H4 (cell line): ENCODE measurements at places on chromosomes 3 and 15. TPM values are rescaled to one million over a fixed set of nuclear protein-coding genes. Genes with fewer than 3 reads are reported as not detected.

GRCh38 chr15:98350276-98350675 lies 298.1 kb upstream of the IGF1R start:
- DNase-seq = no peak

DNA sequence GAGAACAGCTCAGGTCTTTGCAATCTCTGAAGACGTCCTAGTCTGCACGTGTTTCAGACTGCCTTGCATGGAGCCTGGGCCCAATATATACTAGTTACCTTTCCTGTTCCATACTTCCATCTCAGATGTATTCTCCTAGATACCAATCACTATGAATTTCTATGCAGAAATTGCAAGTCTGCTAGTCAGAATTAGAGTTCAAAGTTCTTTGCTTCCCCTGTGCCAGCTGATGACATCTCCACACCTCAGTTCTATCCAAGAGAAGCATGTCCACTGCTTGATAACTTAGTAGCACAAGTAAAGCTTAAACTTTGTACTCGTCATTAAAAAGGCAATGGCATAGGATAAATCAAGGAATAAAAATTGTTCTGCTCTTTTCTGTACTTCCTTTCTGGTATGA lies 133.6 kb upstream of the PLXND1 start:
- DNase-seq = no peak

GRCh38 chr3:45968706-45969105 lies 25.4 kb downstream of the CXCR6 start:
- no peak for DNase-seq

FOXL2 gene
- 0.06 and 0.14 TPM in 2 replicates for total RNA-seq

- DNase-seq = no peak
Measured at GRCh38 chr3:45983770-45984169, 11.9 kb downstream of the FYCO1 start.

NOP10 gene
- total RNA-seq = 367 and 416 TPM in 2 replicates

- no peak for DNase-seq
Measured at GRCh38 chr15:91133511-91133910, 33.5 kb downstream of the SV2B start.

PROS1 gene
- total RNA-seq = 10.3 and 10.9 TPM in 2 replicates

AGBL1 gene
- not detected in 2 replicates for total RNA-seq

- DNase-seq = no peak
Measured at GRCh38 chr3:38500688-38501417, 4.7 kb downstream of the EXOG start.

SKOR1 gene
- not detected in 2 replicates for total RNA-seq

GRCh38 chr3:128411574-128412064 lies 55.1 kb downstream of the DNAJB8 start:
- no peak for DNase-seq

- no peak for DNase-seq
Measured at GRCh38 chr3:4634894-4635293, 141.7 kb downstream of the ITPR1 start.

DNA sequence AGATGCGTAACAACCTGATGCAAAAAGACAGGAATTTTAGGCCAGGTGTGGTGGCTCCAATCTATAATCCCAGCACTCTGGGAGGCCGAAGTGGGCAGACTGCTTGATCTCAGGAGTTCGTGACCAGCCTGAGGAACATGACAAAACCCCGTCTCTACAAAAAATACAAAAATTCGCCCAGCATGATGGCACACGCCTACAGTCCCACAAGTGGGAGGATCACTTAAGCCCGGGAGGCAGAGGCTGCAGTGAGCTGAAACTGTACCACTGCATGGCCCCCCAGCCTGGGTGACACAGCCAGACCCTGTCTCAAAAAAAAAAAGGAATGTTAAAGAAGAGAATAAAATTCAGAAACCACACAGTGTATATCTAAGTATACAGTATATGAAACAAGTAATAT lies 40.7 kb downstream of the PTPN9 start:
- no peak for DNase-seq

- DNase-seq = no peak
Measured at GRCh38 chr15:75731248-75732151, 18.9 kb upstream of the CSPG4 start.

CEMIP gene
- 0.06 and 0.68 TPM in 2 replicates for total RNA-seq

- no peak for DNase-seq
Measured at GRCh38 chr3:149667576-149667975, 9.8 kb upstream of the WWTR1 start.

SATB1 gene
- total RNA-seq = 4.8 and 5.8 TPM in 2 replicates

- no peak for DNase-seq
Measured at GRCh38 chr3:59854-60253, 136.7 kb upstream of the CHL1 start.

- DNase-seq = no peak
Measured at GRCh38 chr15:99584081-99584600, 18.4 kb downstream of the MEF2A start.
